ENCODE measurements at places on chromosomes 6 and 20.
A peak's percentile ranks its signal among the peaks of the same experiment; 100 is the strongest.

DNA sequence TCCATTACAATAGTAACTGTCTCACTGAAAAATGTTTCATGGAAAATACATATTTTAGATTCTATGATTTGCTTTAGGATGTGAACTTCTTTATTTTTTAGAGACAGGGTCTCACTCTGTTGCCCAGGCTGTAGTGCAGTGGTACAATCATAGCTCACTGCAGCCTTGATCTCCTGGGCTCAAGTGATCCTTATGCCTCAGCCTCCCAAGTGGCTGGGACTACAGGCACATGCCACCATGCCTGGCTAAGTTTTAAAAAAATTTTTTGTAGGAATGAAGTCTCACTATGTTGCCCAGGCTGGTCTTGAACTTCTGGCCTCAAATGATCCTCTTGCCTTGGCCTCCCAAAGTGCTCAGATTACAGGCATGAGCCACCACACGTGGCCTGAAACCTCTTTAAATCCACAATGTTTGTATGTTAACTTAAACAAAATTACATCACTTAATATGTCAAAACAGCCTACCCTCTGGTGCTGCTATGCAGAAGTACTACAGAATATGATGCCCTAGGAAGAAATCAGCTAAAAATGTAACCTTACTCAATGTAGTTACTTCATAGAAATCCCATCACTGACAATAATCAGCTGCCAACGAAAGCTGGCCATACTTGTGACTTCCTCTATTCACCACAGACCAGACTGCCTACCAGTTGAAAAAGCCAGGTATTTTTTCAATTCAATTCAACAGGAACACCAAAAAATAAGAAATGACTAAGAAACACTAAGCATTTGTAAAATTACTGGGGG lies 17.6 kb downstream of the EEF1A1 start:
- DNase-seq: no peak

GRCh38 chr6:108441141-108441540 lies 119.6 kb upstream of the FOXO3 start:
- DNase-seq: no peak

DNA sequence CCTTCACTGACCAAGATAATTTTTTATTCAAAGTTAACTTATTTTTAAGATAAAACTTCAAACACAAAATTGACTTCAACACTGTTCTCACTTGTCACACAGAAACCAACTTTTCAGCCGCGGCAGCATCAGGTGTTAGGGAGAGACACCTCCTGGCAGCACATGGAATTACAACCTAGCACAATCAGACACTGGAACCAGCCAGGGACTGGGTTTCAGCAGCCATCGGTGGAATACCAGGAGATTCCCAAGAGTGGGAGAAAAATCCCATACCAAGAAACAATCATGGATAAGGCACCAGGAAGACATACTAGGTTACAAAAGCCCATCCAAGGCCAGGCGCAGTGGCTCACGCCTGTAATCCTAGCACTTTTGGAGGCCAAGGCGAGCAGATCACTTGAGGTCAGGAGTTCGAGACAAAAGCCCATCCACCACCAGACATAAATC lies 70.0 kb downstream of the SNX5 start:
- peak; percentile 86 for DNase-seq

GRCh38 chr6:71197780-71198179 lies 90.8 kb upstream of the OGFRL1 start:
- no peak for DNase-seq

DNA sequence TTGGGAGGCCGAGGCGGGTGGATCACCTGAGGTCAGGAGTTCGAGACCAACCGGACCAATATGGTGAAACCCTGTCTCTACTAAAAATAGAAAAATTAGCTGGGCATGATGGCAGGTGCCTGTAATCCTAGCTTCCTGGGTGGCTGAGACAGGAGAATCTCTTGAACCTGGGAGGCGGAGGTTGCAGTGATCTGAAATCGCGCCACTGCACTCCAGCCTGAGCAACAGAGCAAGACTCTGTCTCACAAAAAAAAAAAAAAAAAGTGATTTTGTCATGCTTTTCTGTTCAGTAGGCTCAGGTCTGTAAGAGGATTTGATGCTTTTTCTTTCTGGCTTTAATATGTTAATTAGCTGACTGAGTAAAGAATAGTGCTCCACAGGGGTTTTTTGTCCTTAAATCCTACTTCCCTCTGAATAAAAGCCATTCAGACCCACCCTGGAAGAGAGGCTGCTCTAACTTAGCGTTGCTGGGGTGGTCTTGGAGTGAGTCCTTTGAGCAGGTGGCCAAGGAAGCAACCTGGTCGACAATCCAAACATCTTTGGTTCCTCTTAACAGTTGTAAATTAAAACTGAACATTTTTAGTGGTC lies 19.0 kb downstream of the MCM8 start:
- no peak for DNase-seq

- DNase-seq: no peak
Observed at GRCh38 chr6:110853754-110854477, 20.7 kb upstream of the AMD1 start.

DNA sequence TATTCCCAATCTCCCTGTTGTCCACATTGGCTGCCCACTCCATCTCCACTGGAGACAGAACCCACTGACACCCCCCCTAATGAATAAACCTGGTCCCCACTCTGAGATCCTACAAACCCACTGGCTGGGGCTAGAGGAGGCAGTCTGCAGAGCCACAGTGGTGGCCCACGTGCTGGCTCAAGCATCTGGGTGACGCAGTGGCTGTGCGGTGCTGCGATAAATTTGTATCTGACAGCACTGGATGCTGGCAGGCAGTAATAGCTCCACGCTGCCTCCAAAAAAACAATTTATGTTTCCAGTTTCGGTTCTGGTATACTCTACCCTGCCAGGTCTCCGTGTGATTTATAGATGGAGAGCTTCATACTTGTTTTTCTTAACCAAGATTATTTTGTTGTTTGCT lies 87.1 kb upstream of the SYNDIG1 start:
- no peak for DNase-seq

- no peak for DNase-seq
Observed at GRCh38 chr20:10705801-10706459, 32.1 kb upstream of the JAG1 start.

- DNase-seq: peak; percentile 26
Observed at GRCh38 chr6:25717866-25718740, 36.4 kb upstream of the SLC17A4 start.

DNA sequence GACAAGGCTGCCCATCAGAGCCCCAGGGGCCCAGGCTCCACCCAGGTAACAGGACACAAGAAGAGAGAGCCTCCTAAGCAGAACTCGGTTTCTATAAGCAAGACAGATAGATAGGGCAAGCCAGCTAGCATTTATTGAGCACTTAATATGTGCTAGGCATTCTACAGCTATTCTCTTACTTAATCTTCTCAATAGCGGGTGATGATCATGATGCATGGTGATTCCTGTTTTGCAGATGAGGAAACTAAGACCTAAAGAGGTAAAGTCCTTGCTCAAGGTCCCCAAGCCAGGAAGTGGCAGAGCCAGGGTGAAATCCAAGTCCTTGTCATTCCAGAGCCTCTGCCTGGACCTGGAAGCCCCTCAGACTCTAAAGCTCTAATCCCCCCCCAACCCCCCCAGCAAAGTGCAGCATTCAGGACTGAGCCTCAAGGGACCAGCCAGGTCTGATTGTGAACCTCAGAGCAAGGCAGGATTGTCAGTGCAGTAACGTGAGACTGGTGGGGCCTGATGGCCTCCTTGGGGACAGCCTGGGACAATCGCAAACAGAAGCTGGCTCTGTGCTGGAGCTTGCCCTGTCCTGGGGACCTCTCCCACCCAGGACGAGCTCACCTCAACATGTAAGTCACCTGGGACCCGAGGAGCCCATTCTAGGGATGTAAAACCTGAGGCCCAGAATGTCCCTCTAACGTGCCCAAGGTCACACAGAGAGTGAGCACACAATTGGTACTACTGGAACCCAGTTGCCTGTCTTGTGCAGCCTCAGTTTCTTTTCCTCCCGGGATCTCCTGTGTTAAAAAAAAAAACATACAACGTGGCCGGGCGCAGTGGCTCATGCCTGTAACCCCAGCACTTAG lies 48.4 kb upstream of the PTGIS start:
- DNase-seq: no peak

DNA sequence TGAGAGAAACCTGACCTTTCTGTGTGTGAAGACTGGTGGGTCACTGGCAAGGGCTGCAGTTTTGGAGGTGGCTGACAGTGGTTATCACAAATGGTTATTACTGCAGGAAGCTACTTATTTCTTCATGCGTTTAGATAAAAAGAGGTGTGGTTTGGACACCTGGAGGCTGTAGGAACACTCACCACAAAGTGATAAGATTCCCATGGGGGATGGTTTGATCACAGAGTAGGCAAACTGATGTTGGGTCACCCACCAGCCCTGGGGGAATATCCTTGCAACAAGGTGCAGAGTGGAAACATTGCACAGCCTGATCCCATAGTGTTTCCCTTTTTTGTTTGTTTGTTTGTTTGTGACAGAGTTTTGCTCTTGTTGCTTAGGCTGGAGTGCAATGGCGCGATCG lies 33.9 kb upstream of the RNGTT start:
- DNase-seq: no peak

DNA sequence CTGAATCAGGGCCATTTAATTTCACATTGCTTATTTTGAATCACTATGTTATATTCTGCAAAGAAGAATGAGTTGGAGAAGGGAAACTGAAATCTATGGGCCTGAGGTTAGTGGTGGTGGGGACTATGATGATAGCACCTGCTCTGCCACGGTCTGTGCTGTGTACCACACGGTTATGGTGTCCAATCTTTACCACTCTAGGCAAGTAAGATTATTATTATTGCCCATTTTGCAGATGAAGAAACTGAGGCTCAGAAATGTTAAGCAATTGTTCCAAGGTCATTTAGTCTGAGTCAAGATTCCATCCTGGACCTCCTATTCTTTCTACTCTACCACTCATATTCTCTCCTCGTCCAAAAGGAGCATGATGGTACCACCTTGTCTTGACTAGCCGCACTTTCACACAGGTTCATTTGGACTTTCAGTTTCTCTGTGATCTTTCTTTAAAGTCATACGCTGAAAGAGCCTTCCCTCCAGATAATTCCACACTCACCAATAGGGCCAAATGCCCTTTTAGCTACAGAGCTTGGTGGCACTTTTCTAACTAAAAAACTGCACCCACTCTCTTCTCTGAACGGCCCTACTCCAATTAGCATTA lies 56.2 kb downstream of the GFOD1 start:
- DNase-seq: peak; percentile 75

- peak; percentile 67 for DNase-seq
Observed at GRCh38 chr20:48339986-48340882, 487.6 kb downstream of the PREX1 start.

- DNase-seq: no peak
Observed at GRCh38 chr6:160063771-160064413, 57.7 kb upstream of the SLC22A1 start.

DNA sequence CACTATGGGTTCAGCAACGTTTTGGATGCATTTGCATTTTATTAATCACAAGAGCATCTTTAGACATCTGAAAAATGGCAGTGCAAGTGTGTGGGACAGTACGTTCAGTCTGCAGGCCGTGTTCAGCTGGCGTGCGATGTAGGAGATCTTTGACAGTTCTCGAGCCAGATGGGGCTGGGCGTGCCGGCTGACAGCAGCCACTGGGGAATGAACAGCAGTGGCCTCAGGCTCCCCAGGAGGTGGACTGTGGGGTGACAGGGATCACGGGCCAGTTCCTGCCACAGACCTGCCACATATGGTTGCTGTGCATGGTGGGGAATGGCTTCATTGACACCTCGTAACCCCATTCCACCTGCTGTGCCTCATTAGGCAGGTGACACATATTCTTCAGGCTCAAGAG lies 16.4 kb upstream of the MLN start:
- no peak for DNase-seq

GRCh38 chr20:32737371-32738223 lies 5.7 kb downstream of the COMMD7 start:
- no peak for DNase-seq

DNA sequence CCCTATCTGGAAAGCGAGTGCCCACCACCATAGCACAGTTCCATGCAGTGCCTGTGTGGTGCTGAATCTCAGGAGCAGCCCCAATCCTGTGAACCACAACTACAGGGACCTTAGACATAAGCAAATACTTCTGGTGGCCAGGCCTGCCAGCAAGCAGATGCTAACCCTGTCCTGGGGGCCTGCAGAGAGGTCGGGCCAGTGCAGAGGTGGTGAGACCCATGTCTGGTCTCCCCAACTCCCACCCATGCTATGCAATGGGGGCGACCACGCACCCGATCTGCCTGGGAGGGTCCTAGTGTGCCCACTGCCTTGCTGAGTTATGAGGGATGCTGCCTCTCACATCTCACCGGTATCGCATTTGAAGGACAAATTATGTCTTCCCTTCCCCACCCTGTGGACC lies 151.6 kb upstream of the ZNF337 start:
- DNase-seq: no peak

GRCh38 chr6:112180095-112180820 lies 74.1 kb downstream of the LAMA4 start:
- DNase-seq: peak; percentile 83

DNA sequence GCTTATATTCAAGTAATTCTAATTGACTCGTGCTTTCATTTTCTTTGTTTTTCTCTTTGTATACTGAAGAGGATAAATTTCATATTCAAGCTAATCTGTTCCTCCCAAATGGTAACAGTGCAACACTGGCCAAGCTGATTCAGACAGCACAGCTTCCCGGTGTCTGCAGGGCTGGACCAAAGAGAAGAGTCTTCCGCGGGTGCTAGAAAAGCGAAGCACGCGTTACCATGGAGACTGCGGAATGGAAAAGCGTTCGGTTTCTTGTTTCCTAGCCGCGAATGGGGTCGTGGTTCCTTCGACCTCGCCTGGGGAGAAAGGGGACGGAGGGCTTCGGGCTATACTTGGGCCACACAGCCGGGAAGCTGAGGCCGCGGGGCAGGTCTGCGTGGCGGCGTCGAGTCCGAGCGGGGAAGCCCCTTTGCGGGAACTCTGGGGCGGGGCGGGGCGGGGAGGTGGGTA lies 6.2 kb upstream of the ZNF311 start:
- peak; percentile 40 for DNase-seq

- peak; percentile 76 for DNase-seq
Observed at GRCh38 chr6:111709615-111710398, 104.1 kb upstream of the TRAF3IP2 start.

DNA sequence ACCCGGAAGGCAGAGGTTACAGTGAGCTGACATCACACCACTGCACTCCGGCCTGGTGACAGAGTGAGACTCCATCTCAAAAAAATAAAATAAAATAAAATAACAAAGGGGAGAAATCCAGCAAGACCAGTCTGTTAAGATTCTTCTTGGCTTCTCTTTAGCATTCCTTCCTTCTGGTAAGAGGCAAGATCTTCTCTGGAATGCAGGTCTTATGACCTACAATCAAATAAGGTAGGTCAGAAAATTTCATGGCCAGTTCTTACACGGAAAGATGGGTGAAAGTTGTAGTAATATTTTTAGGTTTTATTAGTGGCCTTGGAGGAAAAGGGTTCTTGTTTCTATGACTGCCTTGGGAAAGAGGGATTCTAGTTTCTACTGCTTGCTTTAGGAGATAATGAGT lies 180.9 kb downstream of the FUT9 start:
- DNase-seq: no peak

- DNase-seq: peak; percentile 57
Observed at GRCh38 chr20:5608442-5609161, 141.6 kb upstream of the SHLD1 start.

GRCh38 chr20:20366876-20367574 lies 879 bp upstream of the INSM1 start:
- no peak for DNase-seq

Measured in GM12865 (cell line).